Right renal pelvis (tissue), 4 donors: ENCODE measurements at places on chromosomes 7 and 10.

DNA sequence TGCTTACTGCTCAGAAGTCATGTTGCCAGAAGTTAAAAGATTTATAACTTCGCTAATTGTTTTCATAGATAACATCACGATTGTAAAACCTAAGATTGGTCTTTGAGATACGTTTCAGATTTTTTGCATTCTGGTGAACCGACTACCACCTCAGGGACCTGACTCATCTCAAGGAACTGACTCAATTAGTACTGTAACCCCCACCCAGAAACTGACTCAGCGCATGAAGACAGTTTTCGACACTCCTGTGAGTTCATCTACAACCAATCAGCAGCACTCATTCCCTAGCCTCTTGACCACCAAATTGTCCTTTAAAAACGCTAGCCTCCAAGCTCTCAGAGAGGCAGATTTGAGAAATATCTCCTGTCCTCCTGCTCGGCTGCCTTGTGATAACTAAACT lies 72.3 kb downstream of the ELMO1 start:
- no peak for DNase-seq

DNA sequence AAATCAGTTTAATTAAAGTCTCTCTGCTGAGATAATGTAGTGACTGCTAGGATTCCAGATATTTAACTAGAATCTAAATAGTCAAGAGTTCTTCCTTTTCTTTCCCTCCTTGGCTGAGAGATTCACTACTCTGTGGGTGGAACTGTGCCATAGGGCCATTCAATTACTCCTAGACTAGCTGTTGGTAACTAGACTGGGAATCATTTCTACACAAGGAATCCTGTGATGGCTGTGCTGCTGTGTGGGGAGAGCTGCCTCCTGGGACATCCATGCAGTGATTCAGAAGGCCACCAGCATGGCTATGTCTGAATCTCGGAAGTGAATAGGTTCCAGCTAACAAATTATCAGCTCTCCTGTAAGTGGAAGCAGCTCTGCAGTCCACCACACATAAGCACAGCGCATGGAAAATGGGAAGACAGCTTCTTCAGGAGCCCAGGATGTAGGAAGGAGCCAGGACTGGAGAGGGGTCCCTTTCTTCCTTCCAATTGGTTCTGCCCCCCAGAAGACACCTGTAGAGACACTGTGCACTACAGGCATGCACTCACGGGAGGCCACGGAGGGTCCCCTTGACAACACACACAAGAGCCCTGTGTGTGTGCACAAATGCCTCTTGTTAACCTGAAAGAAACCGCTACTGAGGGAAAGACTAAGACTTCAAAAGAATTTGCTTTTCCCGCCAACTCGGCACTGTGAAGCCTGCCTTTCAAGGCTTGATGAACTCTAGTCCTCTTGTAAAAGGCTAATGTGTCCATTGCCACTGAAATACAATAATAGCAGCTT lies 66.5 kb downstream of the SCRN1 start:
- DNase-seq = no peak

GRCh38 chr7:54465095-54465494 lies 77.1 kb upstream of the VSTM2A start:
- no peak for DNase-seq

- no peak for DNase-seq
These were observed 38.1 kb downstream of the KIAA1549 start for GRCh38 chr7:138943061-138943460.

DNA sequence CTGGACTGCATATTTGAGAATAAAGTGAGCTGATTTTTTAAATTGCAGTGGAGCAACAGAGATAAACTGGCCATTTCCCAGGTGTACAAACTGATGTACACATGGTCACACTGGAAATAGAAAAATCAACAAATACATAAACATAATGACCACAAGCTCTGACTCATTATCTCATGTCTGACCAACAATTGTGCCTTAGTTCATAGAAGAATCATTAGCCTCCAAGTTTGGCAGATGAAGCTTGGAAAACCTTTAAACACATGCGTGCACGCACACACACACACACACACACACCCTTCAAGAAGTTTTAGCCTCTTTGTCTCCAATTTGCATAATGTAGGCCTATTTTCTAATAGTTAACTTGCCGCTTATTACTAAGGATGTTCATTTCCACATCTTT lies 308.9 kb upstream of the POM121L12 start:
- no peak for DNase-seq

DNA sequence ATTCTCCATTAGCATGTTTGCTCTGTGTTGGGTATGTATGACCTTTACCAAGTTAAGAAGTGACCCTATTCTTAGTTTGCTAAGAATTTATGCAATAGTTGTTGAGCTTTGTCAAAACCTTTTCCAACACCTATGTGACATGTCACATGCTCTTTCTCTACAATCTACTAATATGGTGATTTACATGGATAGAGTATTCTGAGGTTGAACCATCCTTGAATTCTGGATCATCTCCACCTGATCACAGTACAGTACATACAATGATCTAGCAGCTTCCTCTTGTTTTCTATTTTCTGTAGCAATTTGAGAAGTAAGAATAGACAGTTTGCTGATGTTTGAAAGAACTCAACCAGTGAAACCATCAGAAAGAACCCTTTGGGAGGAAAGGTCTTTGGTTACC lies 101.2 kb upstream of the PDGFA start:
- DNase-seq = no peak

DNA sequence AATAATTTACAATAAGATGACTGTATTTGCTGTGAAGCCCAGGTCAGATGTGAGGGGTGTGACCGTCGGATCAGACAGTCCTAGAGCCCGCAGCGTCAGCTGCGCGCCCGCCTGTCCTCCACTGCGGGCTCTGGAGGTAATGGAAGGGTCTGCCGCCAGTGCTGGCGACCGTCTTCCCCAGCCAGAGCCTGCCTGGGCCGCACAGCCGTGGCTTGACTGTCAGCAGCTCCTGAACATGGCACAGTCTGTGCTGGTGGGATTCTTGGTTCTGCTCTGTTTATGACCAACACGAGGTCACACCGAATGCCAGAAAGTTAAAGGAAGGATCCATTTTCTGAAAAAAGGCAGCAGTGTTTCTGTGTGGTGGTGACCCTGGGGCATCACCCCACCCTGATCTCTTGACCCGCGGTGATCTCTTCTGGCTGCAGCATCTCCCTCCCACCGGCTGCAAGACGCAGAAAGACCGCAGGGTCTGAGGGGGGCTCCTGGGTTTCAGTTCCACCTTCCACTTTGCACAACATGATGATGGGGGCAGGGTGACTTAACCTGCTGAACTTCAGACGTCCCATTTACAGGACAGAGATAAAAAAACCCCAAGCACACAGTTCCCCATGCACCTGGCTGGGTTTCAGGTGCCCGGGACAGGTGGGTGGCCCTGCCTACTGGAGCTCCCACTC lies 103.7 kb downstream of the DNAJB6 start:
- DNase-seq = no peak

GRCh38 chr7:38323156-38323555 lies 49.7 kb upstream of the TARP start:
- no peak for DNase-seq

GRCh38 chr10:104447331-104447730 lies 93.7 kb downstream of the CFAP58 start:
- DNase-seq = no peak

GRCh38 chr10:132229834-132230556 lies 43.2 kb downstream of the DPYSL4 start:
- DNase-seq = no peak

DNA sequence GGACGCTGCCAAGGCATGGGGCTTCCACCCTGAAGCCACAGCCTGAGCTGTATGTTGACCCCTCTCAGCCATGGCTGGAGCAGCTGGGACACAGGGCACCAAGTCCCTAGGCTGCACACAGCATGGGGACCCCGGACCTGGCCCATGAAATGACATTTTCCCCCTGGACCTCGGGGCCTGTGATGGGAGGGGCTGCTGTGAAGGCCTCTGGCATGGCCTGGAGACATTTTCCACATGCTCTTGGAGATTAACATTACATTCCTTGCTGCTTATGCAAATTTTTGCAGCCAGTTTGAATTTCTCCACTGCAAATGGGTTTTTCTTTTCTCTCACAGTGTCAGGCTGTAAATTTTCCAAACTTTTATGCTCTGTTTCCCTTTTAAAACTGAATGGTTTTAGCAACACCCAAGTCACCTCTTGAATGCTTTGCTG lies 463.6 kb downstream of the ZWINT start:
- DNase-seq = peak; percentile 31

DNA sequence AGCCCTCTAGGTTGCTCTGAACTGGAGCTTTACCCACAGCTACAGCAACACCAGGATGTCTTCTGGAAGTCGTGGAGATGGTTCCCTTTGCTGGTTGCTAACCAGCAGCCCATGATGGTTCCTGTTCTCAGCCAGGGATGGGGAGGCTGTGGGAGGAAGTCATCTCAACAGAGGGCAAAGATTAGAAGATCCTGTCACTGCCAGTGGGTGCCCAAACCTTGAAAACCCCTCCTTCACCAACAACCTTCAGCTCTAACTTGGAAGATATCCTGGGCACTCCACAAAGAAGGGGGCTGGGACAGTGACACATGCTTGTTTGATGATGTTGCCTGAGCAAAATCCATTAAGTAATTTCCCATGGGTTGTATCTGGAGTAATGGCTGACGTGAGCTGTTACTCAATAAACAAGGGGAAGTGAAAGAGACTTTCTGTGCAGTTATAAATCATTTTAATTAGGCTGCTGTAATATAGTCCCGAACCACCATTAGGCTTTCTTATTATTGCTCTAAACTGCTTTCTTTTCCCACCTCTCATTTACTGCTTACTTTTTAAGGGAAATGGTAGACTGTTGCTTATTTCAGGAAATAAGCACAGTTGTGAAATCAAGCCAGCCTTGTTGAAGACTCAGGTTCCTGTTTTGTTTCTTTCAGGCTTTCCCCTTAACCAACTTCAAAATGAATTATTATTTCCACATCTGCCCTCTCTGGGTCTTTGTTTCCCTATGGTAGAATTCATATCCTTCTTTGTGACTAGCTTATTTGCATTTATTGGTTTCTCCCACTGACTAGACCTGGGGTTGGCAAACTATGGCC lies 124.8 kb downstream of the PPP1R17 start:
- DNase-seq = no peak

- DNase-seq = no peak
These were observed 281.8 kb downstream of the PAXIP1 start for GRCh38 chr7:154721086-154721485.

DNA sequence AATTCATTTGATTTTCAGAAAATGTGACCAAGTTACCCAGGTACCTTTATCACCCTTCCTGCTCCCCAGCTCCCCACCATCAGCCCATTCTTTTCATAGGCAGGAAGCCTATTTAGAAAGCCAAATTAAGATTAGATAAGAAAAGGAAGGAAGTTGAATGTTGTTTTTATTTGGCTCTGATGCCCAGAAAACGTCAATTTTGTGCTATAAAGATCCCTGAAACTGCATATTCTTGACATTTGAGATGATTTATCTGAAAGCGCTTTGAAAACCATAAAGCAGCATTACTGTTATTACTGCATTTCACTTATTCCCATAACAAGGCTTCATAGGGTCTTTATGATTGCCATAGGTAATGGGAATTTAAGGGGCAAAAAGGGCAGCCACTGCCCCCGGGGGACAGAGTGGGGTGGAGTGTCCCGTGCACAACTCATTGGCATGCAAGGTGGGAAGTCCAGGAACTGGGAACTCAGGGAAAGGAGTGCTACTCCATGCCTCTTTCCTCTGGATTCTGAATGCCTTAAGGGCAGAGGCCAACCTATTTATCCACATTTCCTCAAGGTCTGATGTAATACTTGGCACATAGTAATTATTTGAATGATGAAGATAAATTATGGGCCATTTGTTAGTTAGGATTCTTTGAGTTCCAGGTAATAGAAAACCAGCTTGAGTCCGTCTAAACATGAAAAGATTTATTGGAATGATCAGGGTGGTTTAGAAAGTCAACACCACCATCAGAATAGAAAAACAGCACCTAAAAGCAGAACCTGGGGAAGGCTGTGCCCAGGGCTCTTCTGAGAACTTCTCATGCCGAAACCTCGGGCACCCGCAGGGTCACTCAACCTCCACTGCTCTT lies 100.6 kb upstream of the ELMO1 start:
- no peak for DNase-seq

DNA sequence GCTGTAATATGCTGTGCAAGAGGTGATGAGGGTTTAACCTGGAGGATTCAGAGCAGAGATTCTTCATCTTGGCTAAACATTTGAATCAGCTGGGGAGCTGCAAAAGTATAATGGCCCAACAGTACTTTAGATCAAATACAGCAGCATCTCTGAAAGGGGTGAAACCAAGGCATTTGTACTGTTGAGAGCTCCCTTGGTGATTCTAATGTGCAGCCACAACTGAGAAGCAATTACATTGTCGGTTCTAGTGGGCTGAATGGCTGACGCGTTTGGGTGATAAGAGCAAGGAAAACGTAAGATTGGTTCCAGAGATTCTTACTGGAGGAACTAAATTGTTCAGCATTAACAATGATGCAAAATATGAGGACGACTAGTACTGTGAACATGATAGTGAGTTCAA lies 269.7 kb downstream of the AGMO start:
- DNase-seq = no peak

- no peak for DNase-seq
These were observed 124.7 kb downstream of the GRM3 start for GRCh38 chr7:86768394-86768793.

DNA sequence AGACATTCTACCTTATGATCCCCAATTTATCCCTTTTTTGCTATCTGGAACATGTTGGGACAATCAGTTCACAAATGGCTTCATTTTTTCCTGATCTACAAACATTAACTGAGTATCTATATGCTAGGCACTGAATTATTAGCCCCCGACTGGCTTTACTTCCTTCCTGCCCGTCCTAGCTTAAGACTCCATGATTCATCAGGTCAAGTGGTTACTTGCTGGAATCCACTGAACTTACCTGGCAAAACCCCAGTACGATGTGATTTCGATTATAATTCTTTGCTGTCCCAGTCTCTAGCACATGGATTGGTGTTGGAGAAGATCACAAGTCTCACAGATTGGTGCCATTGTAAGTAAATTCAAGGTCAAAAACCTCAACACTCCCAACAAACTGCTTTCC lies 77.1 kb downstream of the ORC5 start:
- DNase-seq = no peak

GRCh38 chr10:122716025-122716424 lies 16.4 kb upstream of the C10orf120 start:
- no peak for DNase-seq

DNA sequence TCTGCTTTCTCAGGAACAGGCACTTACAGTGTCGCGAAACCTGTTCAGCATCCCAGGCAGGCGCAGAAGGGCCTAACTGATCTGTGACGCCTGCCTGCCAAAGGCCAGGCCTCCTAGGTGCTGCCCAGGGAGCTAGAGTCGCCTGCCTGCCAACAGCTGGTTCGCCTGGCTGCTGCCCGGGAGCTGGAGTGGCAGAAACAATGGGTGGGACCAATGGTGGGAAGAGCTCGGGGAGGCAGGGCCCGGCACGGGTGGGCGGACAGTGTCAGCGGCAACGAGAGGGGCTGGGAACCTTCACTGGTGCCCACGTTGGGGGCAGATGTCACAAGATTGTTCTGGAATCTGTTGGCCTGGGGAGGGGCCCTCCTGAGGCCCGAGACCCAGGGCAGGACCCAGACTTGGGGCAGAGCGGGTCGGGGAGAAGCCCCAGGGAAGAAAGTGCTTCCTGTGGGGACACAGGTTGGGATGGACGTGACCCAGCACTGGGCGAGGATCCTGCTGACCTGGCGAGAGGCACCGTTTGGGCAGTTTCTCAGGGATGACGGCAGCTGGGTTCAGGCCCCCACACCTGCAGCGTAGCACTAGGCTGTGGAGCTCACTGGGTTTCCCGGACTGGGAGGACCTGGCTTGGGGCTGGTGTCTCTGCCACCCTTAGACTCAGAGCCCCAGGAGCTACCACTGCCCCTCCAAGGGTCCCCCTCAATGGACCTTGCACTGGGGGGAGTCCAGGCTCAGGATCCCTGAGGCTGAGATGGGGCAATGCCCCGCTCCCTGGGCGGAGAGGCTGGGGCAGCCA lies 181.8 kb downstream of the ELFN1 start:
- no peak for DNase-seq

GRCh38 chr7:13949445-13949844 lies 40.0 kb downstream of the ETV1 start:
- no peak for DNase-seq
